ENCODE measurements at places on chromosomes 1 and 21. TPM values are rescaled to one million over a fixed set of nuclear protein-coding genes. Genes with fewer than 3 reads are reported as not detected.

- H3K4me1 ChIP-seq, result peaks cover 65% of the 10 kb centered on the region
- no peaks in the 10 kb centered on the region for H3K27me3 ChIP-seq
- DNase-seq, result peak; percentile 52
- peak overlapping the region; percentile 51 for H3K4me3 ChIP-seq
- H3K36me3 ChIP-seq, result peaks cover 50% of the 10 kb centered on the region
- H3K27ac ChIP-seq, result peak overlapping the region; percentile 71
Observed at GRCh38 chr1:24932284-24932683, 2.2 kb upstream of the RUNX3 start.

DNA sequence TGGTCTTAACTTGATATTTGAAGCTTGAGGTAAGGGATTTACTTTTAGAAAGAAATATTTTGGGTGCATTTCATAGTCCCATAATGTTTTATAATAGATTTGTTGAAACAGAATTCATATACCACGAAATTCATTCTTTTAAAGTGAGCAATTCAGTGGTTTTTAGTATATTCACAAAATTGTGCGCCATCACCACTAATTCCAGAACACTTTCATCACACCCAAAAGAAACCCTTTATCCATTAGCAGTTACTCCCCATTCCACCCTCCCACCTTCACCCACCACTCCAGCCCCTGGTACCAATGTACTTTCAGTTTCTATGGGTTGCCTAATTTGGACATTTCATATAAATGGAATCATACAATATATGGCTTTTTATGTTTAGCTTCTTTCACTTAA lies 38.9 kb upstream of the DMRTB1 start:
- no peaks in the 10 kb centered on the region for H3K36me3 ChIP-seq
- H3K27me3 ChIP-seq, result peaks cover 35% of the 10 kb centered on the region
- H3K4me3 ChIP-seq, result no peak overlapping the region
- DNase-seq, result no peak

- no peak overlapping the region for H3K4me3 ChIP-seq
- no peaks in the 10 kb centered on the region for H3K36me3 ChIP-seq
- H3K27ac ChIP-seq, result no peak overlapping the region
- no peak for DNase-seq
- H3K27me3 ChIP-seq, result peaks cover 17% of the 10 kb centered on the region
Observed at GRCh38 chr1:115712911-115713609, 55.5 kb downstream of the CASQ2 start.

- no peaks in the 10 kb centered on the region for H3K4me1 ChIP-seq
- H3K36me3 ChIP-seq, result no peaks in the 10 kb centered on the region
- DNase-seq, result peak; percentile 10
- peaks cover 12% of the 10 kb centered on the region for H3K27me3 ChIP-seq
Observed at GRCh38 chr1:230632273-230632873, 9.9 kb upstream of the COG2 start.

- DNase-seq, result no peak
- no peak overlapping the region for H3K27ac ChIP-seq
- no peaks in the 10 kb centered on the region for H3K4me1 ChIP-seq
- H3K36me3 ChIP-seq, result no peaks in the 10 kb centered on the region
- H3K4me3 ChIP-seq, result no peak overlapping the region
Observed at GRCh38 chr1:36536727-36537126, 54.0 kb upstream of the CSF3R start.

DNA sequence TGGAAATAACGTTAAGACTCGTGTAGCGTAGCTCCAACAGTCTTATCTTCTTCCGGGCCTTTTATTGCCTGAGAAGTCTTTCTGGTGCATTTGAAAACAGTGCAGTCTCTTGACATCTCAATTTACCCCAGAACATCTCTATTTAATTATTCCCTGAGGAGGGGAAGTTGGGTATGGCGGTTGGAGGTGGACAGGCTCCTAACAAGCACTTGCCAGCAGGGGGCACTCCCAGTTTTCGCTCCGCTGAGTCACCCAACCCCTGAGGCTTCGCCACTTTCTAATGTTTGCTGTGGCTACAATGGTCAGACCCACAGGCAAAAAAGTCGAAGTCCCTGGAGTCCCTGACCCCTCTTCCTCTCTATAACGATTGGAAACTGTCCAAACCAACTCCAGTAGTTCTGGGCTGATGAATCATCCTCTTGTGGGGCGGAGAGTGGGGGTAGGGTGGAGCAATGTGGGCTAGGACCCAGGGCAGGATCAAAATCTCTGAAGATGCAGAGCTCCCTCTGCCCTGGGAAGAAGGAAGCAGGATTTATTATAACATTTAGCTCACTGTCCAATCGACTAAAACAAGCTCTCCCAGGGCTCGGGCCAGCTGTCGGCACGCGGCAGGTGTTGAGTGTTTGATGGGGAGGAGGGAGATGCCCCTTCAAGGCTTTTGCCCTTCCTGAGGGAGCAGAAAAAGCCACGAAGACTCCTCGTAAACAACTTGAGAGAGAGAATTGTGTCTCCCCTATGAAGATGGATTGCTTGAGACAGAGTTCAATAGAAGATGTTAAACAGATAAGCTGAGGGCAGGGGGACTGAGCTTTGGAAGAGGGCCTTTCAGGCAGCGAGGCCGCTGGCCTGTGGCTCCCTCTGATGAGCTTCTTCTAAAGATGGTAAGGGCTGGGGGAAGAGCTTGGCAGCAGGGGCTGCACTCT lies 85.7 kb downstream of the BRINP2 start:
- no peaks in the 10 kb centered on the region for H3K4me1 ChIP-seq
- DNase-seq, result no peak
- H3K4me3 ChIP-seq, result no peak overlapping the region
- H3K27ac ChIP-seq, result no peak overlapping the region
- H3K27me3 ChIP-seq, result no peaks in the 10 kb centered on the region

GRCh38 chr1:188249811-188250210 lies 1421.1 kb downstream of the PLA2G4A start:
- H3K4me1 ChIP-seq, result no peaks in the 10 kb centered on the region
- H3K36me3 ChIP-seq, result no peaks in the 10 kb centered on the region
- H3K4me3 ChIP-seq, result no peak overlapping the region
- DNase-seq, result no peak
- no peak overlapping the region for H3K27ac ChIP-seq

- no peak for DNase-seq
- H3K36me3 ChIP-seq, result peaks cover 33% of the 10 kb centered on the region
- no peaks in the 10 kb centered on the region for H3K27me3 ChIP-seq
- peak overlapping the region; percentile 75 for H3K4me3 ChIP-seq
- peaks cover 72% of the 10 kb centered on the region for H3K4me1 ChIP-seq
Observed at GRCh38 chr1:167450843-167451242, 67.5 kb downstream of the CD247 start.

Gene GSTM5
- 0.17 TPM for total RNA-seq

Gene S100A1
- total RNA-seq, result not detected

Gene AMPD1
- total RNA-seq, result not detected

Gene PLPP3
- not detected for total RNA-seq

Gene MYBPH
- total RNA-seq, result not detected

All from activated CD4-positive, alpha-beta T cell treated with anti-CD3 and anti-CD28 coated beads, Interleukin-2, amount 10 ng/mL, durations not matched to agents 7 days and 5 days (primary cell).